Substantia nigra (tissue), 51 donors: ENCODE measurements at places on chromosomes 2 and 18.

- peak; percentile 5 for DNase-seq
Observed at GRCh38 chr2:145038041-145038525, 518.2 kb upstream of the ZEB2 start.

- DNase-seq, result no peak
Observed at GRCh38 chr2:71727562-71727961, 274.2 kb downstream of the DYSF start.

GRCh38 chr2:61967262-61967661 is 61.8 kb downstream of the COMMD1 start:
- no peak for DNase-seq

GRCh38 chr2:121044412-121044811 is 240.6 kb downstream of the TFCP2L1 start:
- DNase-seq, result no peak

- no peak for DNase-seq
Observed at GRCh38 chr18:42707080-42707479, 408.4 kb downstream of the RIT2 start.
